ENCODE measurements at places on chromosomes 2 and 18. TPM values are rescaled to one million over a fixed set of nuclear protein-coding genes. Genes with fewer than 3 reads are reported as not detected.

Gene CFAP221
- 7.1 TPM for total RNA-seq

Gene DYNAP
- total RNA-seq = not detected

Gene HJURP
- total RNA-seq = 39.4 TPM

GRCh38 chr18:33873112-33873511, 295.1 kb downstream of the ASXL3 start:
- no peaks in the 10 kb centered on the region for H3K27me3 ChIP-seq
- no peak overlapping the region for H3K4me3 ChIP-seq
- no peak overlapping the region for H3K27ac ChIP-seq
- DNase-seq = no peak
- H3K4me1 ChIP-seq = no peaks in the 10 kb centered on the region
- no peaks in the 10 kb centered on the region for H3K36me3 ChIP-seq

Gene CNDP2
- total RNA-seq = 416 TPM

DNA sequence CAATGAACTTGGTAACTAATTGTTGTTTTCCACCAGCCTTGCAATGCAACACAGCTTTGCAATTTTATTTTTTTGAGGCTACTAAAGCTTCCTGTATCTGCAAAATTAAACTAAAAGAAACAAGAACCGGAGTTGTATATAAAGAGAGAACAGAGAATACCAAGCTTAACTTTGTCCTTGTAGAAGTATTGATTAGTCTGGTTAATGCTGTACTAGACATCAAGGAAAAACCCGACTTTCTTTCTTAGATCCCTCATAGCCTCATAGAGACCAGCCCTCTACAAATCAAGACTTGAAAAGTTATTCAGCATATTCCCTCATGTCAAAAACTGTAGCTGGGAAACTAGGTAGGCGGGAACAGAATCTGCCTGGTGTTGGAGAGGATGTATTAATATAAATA, 1.7 kb upstream of the ASAP2 start:
- no peaks in the 10 kb centered on the region for H3K36me3 ChIP-seq
- H3K27ac ChIP-seq = peak overlapping the region; percentile 85
- no peak overlapping the region for H3K4me3 ChIP-seq
- no peak for DNase-seq

- H3K4me1 ChIP-seq = peaks cover 2% of the 10 kb centered on the region
- H3K27ac ChIP-seq = no peak overlapping the region
- no peaks in the 10 kb centered on the region for H3K27me3 ChIP-seq
- no peak for DNase-seq
- no peak overlapping the region for H3K4me3 ChIP-seq
- no peaks in the 10 kb centered on the region for H3K36me3 ChIP-seq
Measured at GRCh38 chr18:31677592-31677991, 6.8 kb downstream of the B4GALT6 start.

GRCh38 chr2:105744909-105745853, at the start of gene NCK2:
Gene NCK2, plus strand, starts transcription at chr2:105744912. Its CDS starts 110,152 bp downstream, at chr2:105855064.
- H3K36me3 ChIP-seq = peaks cover 13% of the 10 kb centered on the region
- peak within 1 kb of the TSS; percentile 94 for H3K4me3 ChIP-seq
- peaks cover 10% of the 10 kb centered on the region for H3K4me1 ChIP-seq

GRCh38 chr18:45456090-45457021, 158.9 kb upstream of the SLC14A2 start:
- H3K4me3 ChIP-seq = no peak overlapping the region
- DNase-seq = no peak
- no peaks in the 10 kb centered on the region for H3K36me3 ChIP-seq

Gene RBM44
- total RNA-seq = 1.2 TPM

- peak; percentile 18 for DNase-seq
- peaks cover 31% of the 10 kb centered on the region for H3K4me1 ChIP-seq
- peak overlapping the region; percentile 70 for H3K27ac ChIP-seq
- H3K27me3 ChIP-seq = no peaks in the 10 kb centered on the region
- H3K4me3 ChIP-seq = peak overlapping the region; percentile 5
- no peaks in the 10 kb centered on the region for H3K36me3 ChIP-seq
Measured at GRCh38 chr2:10883801-10884478, 27.8 kb upstream of the KCNF1 start.

- no peaks in the 10 kb centered on the region for H3K27me3 ChIP-seq
- H3K4me3 ChIP-seq = no peak overlapping the region
- peaks cover 32% of the 10 kb centered on the region for H3K36me3 ChIP-seq
- H3K4me1 ChIP-seq = peaks cover 14% of the 10 kb centered on the region
Measured at GRCh38 chr2:221482666-221483455, 89.2 kb downstream of the EPHA4 start.

DNA sequence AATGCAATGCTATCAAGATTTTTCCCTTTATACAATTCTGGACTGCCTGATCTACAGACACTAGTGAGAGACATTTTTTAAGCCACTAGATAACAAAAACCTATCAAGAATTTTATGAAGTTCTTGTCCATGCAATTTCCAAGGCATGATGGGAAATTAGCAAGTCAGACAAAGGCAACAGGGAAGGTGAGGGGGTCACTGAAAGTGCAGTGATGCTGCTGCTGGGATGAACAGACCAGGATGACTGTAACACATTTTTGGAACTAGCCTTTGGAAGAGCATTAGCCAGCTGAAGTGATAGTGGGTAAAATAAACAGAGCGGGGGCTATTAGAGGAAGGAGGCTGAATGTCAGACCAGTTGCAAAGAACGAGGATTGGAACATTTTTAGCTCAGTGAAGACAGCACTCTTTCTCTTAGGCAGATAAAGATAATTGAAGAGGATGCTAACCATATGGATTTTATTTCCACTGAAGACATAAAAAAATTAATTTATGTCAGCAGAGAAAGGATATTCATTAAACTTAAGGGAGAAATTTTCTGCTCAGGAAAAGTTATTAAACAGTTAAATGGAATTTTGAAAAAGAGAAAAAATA, 17.9 kb downstream of the NRXN1 start:
- no peak for DNase-seq
- H3K27ac ChIP-seq = no peak overlapping the region
- H3K27me3 ChIP-seq = no peaks in the 10 kb centered on the region

Gene SERPINB2
- total RNA-seq = not detected

Gene TEX44
- total RNA-seq = not detected

- no peaks in the 10 kb centered on the region for H3K4me1 ChIP-seq
- H3K36me3 ChIP-seq = no peaks in the 10 kb centered on the region
- H3K27ac ChIP-seq = no peak overlapping the region
- no peak for DNase-seq
- H3K4me3 ChIP-seq = no peak overlapping the region
Measured at GRCh38 chr2:53033411-53033810, 734.2 kb upstream of the CHAC2 start.

DNA sequence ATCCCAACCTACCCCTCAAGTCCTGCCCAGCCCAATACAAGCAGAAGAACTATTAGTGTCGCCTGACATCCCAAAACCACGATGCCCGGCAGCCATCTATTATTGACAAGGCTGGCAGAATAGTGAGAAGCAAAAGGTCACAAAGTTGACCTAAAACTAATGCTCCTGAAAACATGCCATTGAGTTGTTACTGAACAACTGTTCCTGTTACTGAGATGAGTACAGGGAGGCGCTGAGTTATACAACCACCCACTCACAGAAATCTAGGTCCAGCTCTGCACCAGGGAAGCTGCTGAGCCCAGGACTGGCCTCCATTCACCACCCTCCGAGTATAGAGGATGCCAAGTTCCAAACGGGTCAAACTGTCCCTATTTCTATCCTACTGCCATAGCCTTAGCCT, 180.0 kb upstream of the ACAA2 start:
- H3K36me3 ChIP-seq = no peaks in the 10 kb centered on the region
- H3K27ac ChIP-seq = no peak overlapping the region
- no peaks in the 10 kb centered on the region for H3K27me3 ChIP-seq
- no peak overlapping the region for H3K4me3 ChIP-seq
- no peaks in the 10 kb centered on the region for H3K4me1 ChIP-seq
- DNase-seq = no peak

Gene GPR45
- total RNA-seq = not detected

DNA sequence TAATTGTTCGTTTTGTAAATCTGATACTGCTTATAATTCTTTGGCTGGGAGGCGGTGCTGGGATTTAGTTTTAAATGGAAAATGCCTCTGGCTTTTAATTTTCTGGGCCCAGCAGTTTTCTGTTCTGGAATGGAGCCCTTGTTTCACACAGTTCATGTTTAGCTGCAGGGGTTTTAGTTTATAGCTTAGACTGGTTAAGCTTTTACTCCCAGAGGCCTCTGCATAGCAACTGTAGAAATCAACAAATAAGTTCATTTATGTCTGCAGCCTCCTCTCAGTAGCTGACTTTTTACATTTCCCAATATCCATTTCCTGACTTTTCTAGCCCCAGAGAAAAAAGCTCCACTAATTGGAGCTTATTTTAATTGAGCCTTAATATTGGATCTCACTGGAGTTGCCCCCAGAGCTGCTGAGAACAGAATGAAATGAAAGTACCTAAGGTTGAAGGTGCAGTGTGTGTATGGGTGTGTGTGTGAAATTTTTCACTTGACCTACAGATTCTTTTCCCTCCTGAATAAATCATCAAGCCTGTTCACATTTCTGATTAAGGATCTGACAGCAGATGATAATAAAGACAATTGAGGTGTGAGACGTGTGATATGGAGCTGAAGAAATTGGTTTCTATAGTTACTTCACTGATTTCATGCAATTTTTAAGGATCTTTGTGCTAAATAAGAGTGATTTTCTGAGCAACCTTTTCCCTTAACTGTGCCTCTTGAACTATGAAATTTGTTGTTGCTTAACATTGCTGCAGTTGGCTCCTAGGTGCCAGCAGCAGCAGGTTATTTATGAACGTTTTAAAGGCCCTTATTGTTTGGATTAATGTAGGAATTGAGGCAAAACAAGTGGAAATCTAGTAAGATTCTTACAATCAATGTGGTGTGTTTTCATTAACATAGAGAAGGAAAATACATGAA, 109.6 kb downstream of the TAF4B start:
- H3K27me3 ChIP-seq = no peaks in the 10 kb centered on the region
- H3K4me3 ChIP-seq = peak overlapping the region; percentile 42
- DNase-seq = no peak
- H3K36me3 ChIP-seq = peaks cover 4% of the 10 kb centered on the region
- H3K4me1 ChIP-seq = peaks cover 5% of the 10 kb centered on the region

DNA sequence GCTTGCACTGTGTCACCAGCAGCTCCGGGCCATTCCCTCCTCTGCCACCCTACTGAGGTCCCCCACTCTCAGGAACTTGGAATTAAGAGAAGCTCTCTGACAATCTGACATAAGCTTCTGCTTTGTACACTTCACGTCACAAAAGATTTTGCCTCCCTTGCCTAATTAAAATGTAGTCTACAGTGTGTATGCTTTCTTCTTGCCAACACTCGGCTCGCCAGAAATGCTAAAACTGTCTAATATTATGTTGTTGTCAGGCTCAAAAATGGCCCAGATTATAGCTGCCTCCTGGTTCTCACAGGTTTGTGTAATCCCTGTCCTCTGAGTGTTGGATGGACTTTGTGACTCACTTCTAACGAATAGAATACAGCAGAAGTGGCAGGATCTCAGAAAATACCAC, 474.7 kb downstream of the MBD2 start:
- H3K4me1 ChIP-seq = peaks cover 8% of the 10 kb centered on the region
- DNase-seq = no peak
- H3K27me3 ChIP-seq = peaks cover 23% of the 10 kb centered on the region
- no peak overlapping the region for H3K27ac ChIP-seq

DNA sequence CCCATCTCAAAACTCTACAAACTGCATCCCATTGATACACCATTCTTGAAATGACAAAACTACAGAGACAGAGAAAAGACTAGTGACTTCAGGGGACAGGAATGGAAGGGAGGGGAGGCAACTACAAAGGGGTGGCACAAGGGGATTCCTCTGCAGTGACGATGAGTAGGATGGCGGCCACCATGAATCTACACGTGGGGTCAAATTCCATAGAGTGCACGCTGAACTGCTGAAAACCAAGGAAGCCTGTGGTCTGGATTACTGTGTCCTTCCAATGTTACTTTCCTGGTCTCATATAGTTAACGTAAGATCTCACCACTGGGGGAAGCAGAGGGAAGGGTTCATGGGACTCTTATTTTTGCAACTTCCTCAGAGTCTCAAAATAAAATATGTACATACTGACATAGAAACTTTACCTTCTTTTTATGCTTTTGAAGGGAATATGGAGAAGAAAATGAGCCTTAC, 23.6 kb downstream of the COX7A2L start:
- no peaks in the 10 kb centered on the region for H3K27me3 ChIP-seq
- H3K27ac ChIP-seq = no peak overlapping the region
- DNase-seq = no peak
- no peaks in the 10 kb centered on the region for H3K4me1 ChIP-seq
- peaks cover 66% of the 10 kb centered on the region for H3K36me3 ChIP-seq
- no peak overlapping the region for H3K4me3 ChIP-seq

GRCh38 chr18:79639072-79639829, 40.4 kb upstream of the CTDP1 start:
- peaks cover 5% of the 10 kb centered on the region for H3K4me1 ChIP-seq
- no peak overlapping the region for H3K4me3 ChIP-seq
- no peak overlapping the region for H3K27ac ChIP-seq
- no peaks in the 10 kb centered on the region for H3K36me3 ChIP-seq
- H3K27me3 ChIP-seq = no peaks in the 10 kb centered on the region
- DNase-seq = peak; percentile 42

- no peaks in the 10 kb centered on the region for H3K4me1 ChIP-seq
- no peaks in the 10 kb centered on the region for H3K36me3 ChIP-seq
- H3K4me3 ChIP-seq = no peak overlapping the region
- no peak overlapping the region for H3K27ac ChIP-seq
- H3K27me3 ChIP-seq = no peaks in the 10 kb centered on the region
Measured at GRCh38 chr2:69945441-69945840, 16.0 kb downstream of the ASPRV1 start.

Gene NR4A2
- 1.4 TPM for total RNA-seq

Gene IL36G
- total RNA-seq = not detected

DNA sequence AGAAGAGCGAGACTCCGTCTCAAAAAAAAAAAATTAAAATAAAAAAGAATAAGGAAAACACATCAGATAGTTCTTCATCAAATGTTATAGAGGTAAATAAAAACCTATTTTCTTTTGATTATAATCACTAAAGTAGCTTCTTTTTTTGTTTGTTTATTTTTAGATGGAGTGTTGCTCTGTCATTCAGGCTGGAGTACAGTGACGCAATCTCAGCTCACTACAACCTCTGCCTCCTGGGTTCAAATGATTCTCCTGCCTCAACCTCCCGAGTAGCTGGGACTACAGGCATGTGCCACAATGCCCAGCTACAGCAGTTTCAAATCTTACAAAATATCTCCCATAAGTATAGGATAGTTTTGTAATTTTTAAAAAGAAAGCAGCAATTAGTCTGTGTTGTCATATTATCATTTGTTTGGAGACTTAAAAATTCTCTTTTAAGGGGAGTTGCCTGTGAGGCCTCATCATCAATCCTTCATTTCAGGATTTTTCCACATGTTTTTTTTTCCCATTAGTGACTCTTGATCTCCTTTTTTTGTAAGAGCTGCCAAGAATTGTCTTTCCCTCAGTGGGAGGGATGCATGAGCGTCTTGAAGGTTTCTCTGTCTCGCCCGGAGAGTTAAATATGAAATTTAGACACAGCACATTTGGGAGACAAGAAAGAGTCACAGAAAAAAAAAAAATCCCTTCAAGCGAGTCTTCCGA, 275.9 kb downstream of the CDCA7 start:
- H3K27me3 ChIP-seq = no peaks in the 10 kb centered on the region
- no peaks in the 10 kb centered on the region for H3K36me3 ChIP-seq
- H3K4me3 ChIP-seq = no peak overlapping the region
- no peak for DNase-seq
- no peaks in the 10 kb centered on the region for H3K4me1 ChIP-seq

GRCh38 chr2:200668478-200668877, 82.7 kb downstream of the AOX1 start:
- H3K36me3 ChIP-seq = no peaks in the 10 kb centered on the region
- no peak overlapping the region for H3K27ac ChIP-seq
- H3K27me3 ChIP-seq = no peaks in the 10 kb centered on the region

- H3K27ac ChIP-seq = no peak overlapping the region
- H3K4me1 ChIP-seq = peaks cover 6% of the 10 kb centered on the region
- peaks cover 13% of the 10 kb centered on the region for H3K36me3 ChIP-seq
- DNase-seq = no peak
- H3K4me3 ChIP-seq = peak overlapping the region; percentile 72
- no peaks in the 10 kb centered on the region for H3K27me3 ChIP-seq
Measured at GRCh38 chr2:37441055-37441454, 96.6 kb downstream of the QPCT start.

Gene NGEF
- total RNA-seq = 1.6 TPM

Gene MTERF4
- 36.9 TPM for total RNA-seq

Data from endodermal cell (in vitro differentiated cells).